CD4-positive, alpha-beta T cell treated with Interleukin-17A for 4 hours (primary cell): ENCODE measurements at places on chromosomes 16 and 17.
A peak's percentile ranks its signal among the peaks of the same experiment; 100 is the strongest.

DNA sequence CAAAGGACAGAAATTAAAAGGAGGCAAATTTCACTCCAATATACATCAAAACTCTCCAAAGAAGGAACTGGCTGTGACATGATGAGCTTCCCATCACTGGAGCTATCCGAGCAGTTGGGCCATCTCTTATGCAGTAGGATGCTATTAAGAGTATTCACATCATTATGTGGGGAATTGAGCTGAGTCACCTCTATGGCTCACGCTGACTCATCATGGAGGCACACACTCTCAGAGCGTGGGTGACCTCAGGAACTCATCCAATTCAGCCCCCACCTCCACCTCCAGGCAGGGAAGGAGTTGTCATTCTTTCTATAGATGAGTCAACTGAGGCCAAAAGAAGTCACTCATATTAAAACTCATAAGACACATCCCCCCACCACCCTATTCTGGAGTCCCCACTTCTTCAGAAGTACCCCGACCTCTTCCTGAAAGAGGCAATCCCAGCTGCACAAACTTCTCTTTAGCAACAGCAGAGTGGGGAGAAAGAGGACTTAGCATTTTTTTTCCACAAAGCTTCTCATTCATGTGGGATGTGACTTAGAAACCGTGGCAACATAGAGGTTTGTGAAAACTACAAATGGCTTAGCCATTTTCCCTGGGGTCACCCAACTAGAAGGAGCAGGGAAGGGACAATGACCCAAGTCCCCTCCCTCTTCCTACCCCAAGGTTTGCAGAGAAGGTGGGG, 32.5 kb downstream of the ABCC12 start:
- no peak for DNase-seq

GRCh38 chr17:55319933-55320593, 55.3 kb downstream of the HLF start:
- no peak for DNase-seq

GRCh38 chr17:28399808-28400207, 6.2 kb downstream of the SLC46A1 start:
- no peak for DNase-seq

DNA sequence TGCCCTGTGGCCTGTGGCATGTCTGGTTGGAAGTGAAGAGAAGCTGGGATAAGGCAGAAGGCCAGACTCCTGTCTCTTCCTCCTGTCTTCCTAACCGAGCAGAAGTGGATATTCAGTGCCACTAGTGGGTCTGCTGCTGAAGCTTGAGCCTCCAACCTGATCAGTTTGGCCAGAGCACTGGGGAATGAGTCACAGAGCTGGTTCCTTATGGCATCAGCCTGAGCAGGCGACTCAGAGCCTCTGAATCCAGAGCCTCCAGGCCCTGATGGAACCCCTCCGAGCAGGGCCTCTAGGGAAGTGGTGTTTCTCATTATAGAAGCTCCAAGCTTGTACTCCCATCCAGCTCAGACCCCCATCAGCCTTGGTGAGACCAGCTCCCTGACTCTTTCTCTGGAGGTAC, 2.0 kb downstream of the WSCD1 start:
- no peak for DNase-seq

- DNase-seq: peak; percentile 36
These were observed 1.1 kb upstream of the ZNF200 start for GRCh38 chr16:3235856-3236669.
